ENCODE measurements at places on chromosomes 11 and 22.

DNA sequence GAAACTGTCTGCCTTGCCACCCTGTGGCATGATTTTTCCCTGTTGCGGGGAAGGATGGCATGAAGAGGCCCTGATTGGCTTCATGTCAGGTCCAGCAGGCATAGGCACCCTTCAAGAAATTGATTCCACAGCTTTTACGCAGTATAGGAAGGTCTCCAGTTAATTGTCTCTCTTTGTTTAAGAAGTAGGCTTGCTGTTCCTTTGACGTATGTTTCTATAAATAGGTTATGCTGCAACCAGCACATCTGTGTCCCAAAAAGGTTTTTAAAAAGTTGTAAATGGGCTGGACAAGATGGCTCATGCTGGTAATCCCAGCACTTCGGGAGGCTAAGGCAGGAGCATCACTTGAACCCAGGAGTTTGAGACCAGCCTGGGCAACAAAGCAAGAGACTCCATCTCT lies 62.6 kb downstream of the CD6 start:
- no peak for DNase-seq

GRCh38 chr11:32216749-32217148 lies 125.9 kb downstream of the RCN1 start:
- DNase-seq = no peak

GRCh38 chr11:66879583-66879982 lies 22.7 kb downstream of the LRFN4 start:
- DNase-seq = peak; percentile 22

- no peak for DNase-seq
These were observed 39.3 kb upstream of the NNMT start for GRCh38 chr11:114256967-114257286.

DNA sequence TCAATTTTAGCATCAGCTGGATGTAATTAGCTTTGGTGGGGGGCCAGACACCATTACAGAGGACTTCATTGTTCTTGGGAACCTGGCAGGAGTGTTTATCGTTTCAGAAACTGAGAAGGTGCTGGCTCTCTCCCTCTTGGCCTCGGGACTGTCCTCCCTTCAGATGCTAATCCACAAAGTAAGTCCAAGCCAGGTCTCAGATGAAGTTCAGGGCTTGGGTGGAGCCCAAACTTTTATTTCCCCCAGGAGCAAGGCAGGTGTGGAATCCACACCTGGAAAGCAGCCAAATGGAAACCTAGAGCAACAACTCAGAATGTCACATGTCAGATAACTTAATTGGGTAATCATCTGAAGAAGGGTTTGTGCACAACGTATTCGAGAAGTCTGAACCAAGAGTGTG lies 119.2 kb downstream of the ME3 start:
- DNase-seq = no peak

DNA sequence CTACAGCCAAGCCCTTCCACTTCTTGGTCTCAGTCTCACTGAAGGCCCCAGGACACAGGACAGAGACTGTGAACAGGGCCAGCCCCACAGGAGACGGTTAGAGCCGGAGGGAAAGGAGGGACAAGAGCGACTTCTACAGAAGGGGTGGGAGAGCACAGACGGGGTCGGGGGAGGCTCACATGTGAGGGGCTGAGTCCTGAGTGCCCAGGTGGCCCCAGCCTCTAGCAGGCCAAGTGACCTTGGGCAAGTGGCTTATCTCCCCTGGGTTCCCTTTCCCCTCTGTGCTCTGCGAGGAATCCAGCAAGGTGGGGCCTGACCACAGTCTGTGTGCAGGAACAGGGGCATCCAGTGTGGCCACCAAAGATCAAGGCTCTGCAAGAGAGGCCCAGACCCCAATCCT lies 102.6 kb upstream of the LMO1 start:
- no peak for DNase-seq

DNA sequence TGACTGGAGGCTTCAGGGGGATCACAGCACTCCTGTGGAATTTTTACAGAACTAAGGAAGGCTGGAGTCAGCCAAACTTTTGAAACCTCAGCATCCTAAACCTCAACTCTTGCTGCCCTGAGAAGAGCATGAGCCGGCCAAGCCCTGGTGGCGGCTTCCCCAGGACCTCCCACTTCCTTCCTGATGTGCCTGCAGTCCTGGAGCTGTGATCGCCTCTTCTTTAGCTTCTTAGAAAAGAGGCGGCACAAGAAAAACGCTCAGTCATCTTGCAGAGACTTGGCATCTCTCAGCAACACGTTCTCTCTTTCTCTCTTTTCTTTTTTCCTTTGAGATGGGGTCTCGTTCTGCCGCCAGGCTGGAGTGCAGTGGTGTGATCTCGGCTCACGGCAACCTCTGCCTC lies 40.4 kb upstream of the AMPD3 start:
- no peak for DNase-seq

GRCh38 chr11:70399681-70400112 lies 1.4 kb downstream of the CTTN start:
- peak; percentile 78 for DNase-seq

GRCh38 chr11:30230714-30231113 lies at the start of gene FSHB:
Gene FSHB (plus strand): TSS chr11:30231014. CDS start chr11:30231903, 889 bp downstream.
- no peak for DNase-seq

DNA sequence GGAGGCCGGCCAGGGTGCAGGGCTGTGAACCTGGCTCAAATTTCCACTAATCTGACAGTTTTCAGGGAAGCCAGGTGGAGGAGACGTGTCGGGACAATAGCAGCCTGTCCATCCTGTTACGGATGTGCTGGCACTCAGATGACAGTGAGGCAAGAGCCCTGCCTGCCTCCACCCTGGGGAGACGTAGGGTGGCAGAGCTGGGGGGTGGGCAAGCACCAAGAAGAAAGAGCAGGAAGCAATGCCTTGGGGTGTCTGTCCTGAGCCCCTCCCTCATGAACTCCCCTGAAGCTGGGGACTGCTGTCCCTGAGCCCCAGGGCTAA lies 10.0 kb upstream of the TRIM29 start:
- no peak for DNase-seq

DNA sequence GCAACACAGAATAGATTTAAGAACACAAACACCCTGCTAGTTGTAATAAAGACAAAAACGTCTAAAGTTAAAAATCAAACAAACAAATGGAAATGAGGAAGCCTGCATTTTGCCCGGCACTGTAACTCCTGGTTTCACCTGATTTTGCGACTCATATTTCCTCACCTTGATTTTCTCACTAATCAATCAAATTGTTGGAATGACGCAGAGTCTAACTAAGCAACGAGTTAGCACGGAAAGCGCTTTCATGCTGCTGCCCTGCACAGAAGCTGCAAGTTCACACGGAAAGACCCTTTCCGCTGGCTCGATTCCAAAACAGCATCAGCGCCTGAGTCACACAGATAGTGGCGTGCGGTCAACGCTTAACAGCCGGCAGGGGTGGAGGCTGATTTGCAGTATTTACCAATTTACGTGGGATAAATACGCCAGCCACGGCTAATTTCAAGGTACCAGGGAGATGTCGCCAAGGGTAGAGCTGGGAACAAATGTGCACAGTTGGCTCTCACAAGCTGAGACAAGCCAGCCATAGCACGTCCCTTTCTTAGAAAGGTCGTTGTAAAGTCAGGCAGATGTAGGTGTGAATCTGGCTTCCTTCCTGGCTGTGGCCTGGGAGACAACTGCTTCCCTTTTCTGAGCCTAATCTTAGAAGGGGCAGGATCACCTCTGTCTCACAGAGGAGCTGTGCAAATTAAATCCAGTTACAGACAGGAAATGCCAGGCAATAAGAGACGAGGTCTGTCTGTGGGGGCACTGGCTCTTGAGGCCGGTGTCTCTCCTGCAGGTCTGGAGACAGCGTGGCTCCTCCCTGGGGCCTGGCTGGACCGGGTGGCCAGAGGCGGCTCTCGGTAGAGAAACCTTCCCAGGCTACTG lies 76.9 kb upstream of the TTLL12 start:
- peak; percentile 80 for DNase-seq

DNA sequence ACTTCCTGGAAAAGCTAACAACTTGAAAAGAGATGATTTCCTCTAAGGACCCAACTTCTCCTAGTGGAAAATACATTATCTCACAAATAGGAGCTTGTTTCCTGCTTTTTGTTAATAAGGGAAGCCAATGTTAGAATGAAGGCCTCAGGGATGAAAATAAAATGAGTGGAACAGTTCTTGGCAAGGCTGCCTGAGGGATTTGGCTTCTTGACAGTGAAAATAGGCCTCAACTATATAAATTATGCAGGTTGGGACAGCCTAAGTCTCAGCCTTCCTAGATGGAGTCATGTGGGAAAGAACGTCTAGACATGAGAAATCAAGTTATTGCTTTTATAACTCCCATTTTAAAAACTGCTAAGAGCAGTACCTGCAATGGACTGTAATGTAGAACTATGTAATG lies 92.8 kb upstream of the FIBIN start:
- no peak for DNase-seq

- no peak for DNase-seq
These were observed 80.7 kb downstream of the MICAL3 start for GRCh38 chr22:17943533-17944249.

DNA sequence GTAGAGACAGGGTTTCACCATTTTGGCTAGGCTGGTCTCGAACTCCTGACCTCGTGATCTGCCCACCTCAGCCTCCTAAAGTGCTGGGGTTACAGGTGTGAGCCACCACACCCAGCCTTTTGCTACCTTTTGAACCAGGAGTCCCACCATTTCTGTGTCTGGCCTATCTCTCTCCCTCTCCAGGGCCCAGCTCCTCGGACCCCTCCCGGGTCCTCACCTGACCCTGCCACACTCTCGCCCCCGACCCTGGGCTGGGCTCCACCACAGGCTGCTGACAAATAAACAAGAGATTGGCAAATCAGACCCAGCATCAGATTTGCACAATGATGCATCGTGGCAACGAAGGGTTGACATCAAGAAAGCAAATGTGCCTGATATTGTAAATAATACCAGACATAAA lies 8.8 kb downstream of the KRTAP5-5 start:
- no peak for DNase-seq

DNA sequence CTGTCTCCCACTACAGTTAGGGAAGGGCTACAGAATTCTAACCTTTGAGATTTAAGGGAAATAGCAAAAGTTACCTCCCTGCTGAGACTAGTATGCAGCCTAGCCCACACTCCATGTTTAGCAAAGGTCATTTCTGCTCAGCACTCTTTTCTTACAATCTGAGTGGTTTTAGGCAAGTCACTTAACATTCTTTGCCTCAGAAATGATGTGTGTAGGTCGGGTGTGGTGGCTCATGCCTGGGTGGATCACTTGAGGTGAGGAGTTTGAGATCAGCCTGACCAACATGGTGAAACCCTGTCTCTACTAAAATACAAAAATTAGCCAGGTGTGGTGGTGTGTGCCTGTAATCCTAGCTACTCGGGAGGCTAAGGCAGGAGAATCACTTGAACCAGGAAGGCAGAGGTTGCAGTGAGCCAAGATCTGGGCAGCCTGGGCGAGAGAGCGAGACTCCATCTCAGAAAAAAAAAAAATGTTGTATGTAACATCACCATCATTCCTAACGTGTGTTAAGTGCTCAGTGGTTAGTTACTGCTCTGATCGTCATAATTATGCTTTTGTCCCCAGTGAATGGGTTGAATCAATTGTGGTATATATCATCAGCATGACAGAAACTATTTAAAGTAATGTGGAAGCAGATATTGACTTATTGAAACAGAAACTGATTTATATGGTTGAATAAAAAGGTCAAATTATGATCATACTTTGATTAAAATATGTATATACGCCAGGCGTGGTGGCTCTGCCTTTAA lies 55.0 kb downstream of the COPB1 start:
- no peak for DNase-seq

DNA sequence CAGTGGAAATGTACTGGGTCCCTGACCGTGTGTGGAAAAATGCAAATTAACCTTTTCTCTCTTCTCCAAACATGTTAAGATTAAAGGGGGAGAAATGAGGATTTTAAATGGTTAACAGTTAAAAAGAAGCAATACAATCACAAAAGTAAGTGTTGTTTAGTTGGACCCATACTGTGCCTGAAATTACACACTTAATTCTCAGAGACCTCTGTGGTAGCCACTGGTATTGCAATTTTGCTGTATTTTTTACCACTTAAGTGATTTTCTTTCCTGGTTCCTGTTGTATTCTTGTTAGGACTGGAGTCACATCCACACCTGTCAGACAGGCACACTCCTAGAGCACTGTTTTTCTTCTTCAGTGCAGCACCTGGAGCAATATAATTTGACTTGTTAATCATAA lies 179.6 kb upstream of the PDGFD start:
- no peak for DNase-seq

DNA sequence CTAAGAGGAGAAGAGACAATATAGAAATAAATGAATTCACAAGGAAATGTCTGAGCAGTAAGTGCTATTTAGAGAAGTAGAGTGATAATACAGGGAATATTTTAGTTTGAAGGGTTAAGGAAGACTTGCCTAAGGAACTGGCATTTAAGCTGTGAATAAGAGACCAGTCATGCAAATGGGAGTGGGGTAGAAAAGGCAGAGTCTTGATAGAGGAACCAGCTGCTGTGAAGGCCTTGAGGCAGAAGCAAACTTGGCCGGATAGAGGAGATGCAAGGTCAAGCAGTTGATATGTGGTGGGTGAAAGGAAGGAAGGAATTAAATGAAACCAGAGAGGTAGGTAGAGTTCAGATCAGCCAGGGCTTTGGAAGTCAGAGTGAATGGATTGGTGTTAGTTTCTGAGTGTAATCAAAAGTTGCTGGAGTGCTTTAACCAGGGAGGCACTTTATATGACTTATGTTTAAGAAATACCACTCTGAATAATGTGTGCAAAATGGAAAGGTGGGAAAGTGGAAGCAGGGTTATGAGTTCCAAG lies 198.4 kb upstream of the SESN3 start:
- DNase-seq = no peak

DNA sequence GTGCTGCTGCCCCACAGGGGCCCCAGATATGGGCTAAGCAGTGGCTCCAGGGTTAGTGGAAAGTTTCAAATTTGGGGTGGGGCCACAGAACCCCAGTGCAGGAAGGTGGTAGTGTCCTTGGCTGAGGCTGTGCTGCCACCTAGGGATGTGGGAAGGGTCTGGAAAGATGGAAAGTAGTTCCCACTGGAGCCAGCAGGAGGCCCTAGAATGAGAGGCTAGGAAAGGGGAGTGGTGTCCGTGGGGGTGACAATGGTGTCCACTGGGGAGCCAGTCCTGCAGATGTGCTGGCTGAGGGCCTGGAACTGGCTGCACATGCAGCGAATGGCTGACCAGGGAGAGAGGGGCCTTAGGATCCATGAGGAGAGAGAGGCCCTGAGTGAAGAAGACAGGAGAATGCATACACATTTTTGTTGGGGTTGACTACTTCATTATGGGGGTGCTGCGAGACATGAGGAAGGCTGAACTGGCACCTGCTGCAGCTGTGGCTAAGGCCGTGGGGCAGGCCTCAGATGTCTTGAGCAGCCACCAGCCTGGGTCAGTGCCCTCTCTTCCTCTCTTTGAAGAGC lies 21.1 kb downstream of the RFPL3 start:
- peak; percentile 39 for DNase-seq

DNA sequence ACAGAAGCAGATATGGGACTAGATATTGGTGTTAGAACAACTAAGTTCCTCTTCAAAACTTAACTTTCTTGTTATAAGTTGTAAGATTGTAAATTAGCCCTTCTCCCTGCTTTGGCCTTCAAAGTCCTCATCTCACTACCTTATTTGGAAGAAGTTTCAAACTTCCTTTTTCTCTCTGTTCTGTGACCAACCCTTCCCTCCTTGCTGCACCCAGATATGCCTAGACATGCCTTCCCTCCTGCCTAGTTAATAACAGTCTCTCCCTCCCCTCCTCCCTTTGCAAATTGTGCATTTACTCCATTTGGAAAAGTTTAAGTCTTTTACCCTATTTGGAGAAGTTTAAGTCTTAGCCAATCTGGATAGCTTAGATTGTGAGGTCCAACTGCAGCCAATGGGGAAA lies 4.9 kb downstream of the OR52K2 start:
- DNase-seq = no peak

GRCh38 chr11:47631473-47631872 lies 10.9 kb downstream of the MTCH2 start:
- DNase-seq = no peak

- no peak for DNase-seq
These were observed 2.2 kb upstream of the PLAAT5 start for GRCh38 chr11:63493127-63493526.
